Posterior cingulate gyrus (tissue), 11 donors: ENCODE measurements at places on chromosomes 7 and 10.

DNA sequence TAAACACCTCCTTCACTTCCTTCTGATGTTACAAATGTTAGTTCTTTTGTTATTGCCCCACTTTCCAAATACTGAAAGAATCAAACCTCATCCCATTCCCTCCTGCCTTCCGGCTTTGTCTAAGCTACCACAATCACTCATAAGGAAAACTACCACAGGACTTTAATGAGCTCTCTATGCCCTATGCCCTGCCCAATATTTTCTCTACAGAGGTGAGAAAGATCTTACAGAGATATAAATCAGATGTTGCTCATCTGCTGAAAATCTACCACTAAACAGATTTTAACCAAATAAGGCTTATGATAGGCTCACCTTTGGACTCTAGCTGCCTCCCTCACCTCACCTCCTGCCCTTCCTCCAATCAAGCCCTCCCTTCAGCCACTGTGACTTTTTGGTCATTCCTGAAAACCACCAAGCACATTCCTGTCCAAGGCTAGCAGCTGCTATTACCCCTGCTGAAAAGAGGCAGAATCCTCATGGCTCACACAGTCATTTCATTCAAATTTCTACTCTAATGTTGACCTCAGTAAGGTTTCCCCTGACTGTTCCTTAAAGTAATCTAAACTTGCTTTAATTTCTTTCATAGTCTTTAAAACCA, 7.7 kb downstream of the ZNF33B start:
- DNase-seq, result no peak

DNA sequence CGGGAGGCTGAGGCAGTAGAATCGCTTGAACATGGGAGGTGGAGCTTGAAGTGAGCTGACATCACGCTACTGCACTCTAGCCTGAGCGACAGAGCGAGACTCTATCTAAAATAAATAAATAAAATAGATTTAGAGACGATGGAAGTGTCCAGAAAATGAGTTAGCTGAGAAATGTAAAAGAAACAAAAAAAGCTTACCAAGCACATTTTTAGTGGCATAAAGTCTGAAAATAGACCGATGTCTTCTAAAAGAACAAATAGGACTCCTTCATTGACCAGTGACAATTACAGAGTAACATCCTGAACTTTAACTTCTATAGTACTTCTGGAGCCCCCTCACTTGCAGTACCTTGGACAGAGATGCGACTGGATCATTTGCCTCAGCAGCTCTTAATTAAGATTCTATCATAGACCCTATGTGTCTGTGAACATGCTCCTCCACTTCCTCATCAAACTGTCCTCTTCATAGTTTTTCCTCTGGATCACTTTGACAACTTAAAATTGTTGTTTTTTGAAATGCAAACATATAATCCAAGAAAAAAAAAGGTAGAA, 25.2 kb upstream of the SRPK2 start:
- DNase-seq, result no peak

DNA sequence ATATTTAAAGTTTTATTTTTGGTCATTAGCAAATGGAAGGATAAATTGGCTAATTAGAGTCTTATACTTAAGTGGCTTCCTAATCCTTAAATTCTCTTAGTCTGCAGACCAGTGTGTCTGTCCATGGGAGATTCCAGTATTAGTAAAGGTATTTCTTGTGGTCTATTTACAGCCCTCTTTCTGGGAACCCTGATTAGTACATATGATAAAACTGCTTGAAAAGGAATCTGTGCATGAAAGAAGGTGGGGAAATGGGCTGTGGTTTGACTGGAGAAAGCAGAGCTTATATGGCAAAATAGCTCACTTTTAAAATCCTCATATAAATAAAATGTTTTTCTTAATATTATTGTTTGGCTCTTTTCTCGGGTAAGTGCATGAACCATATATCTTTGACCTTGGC, 124.5 kb upstream of the RHOBTB1 start:
- no peak for DNase-seq

GRCh38 chr7:156460858-156461627, 179.5 kb upstream of the RNF32 start:
- DNase-seq, result no peak

DNA sequence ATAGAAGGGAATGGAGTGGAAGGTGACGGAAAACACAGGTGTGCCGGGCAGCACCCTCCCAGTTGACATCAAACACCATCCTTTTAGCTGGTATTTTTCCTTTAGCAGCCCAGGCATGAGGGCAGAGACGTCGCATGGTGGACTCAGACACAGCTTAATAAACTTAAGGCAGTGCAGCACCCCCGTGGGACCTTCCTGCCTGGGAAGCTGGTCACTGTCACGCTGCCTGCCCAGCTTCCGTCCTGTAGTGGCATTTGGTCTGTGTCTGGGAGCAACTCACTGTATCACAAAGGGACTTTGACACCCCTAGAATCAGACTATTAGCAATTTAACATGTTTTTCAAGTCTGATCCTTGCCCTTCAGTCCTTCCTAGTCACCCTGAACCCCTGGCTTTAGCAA, 35.8 kb downstream of the IL15RA start:
- DNase-seq, result no peak
